ENCODE measurements at places on chromosomes 2 and 18. TPM values are rescaled to one million over a fixed set of nuclear protein-coding genes. Genes with fewer than 3 reads are reported as not detected.

GRCh38 chr2:320561-320960 lies 32.7 kb upstream of the ALKAL2 start:
- no peak for DNase-seq

CYRIA gene
- total RNA-seq, result 2.4 TPM

CDK15 gene
- total RNA-seq, result not detected

DNA sequence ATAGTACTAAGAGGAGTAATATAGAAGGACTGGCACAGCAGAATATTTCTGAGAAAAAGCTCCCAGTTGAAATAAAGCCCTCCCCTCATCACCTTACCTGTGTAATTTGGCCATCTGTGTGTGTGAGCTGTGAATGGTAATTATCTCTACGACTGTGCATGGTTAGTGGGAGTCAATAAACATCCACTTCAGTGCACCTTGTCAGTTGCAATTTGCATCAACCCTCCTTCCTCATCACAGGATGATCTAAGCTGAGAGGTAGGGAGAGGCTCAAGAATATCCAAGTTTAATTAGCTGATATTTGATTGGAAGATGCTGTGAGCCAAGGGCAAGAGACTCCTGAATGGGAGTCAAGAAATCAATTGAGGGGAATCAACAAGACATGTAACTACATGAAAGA lies 694.9 kb upstream of the KLHL29 start:
- DNase-seq, result no peak

DNA sequence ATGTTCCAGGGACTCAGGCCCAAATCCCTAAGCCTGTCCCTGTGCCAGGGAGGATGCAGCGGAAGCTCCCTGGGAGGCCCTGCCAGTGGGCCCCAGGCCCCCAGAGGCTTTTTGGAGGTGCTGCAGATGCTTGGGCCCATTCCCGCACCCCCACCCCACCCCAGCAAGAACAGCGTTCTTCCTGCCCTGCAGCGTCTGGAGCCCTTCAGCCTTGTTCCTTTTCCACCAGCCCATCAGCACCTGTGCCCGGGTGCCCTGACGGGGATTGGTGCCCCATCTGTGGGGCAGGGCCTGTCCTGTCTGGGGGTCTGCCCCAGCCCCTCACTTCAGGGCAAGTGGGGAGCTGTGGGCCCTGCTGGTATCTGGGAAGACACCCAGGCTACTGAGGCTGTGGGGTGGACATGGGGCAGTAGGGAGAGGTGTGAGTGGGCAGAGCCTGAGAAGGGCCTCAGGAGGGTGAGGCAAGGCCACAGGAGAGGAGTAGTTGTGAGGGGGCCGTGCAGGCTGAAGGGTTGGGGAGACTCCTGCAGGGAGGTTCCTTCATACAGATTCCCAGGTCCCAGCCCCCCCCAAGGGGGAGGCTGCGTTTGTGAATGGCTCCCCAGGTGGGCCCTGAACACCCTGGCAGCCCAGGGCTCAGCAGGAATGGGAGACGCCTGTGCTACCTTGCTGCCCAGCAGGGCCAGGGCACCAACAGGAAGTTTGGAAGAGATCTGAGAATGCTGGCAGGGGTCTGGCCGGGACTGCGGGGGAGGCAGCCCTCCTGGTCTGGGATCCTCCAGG lies 2.4 kb downstream of the RNPEPL1 start:
- DNase-seq, result peak; percentile 4

GRCh38 chr2:37501113-37501512 lies 156.7 kb downstream of the QPCT start:
- no peak for DNase-seq

PDCD1 gene
- 10.4 TPM for total RNA-seq

NEB gene
- total RNA-seq, result 1.6 TPM

ACTG2 gene
- not detected for total RNA-seq

CHRNG gene
- not detected for total RNA-seq

DNA sequence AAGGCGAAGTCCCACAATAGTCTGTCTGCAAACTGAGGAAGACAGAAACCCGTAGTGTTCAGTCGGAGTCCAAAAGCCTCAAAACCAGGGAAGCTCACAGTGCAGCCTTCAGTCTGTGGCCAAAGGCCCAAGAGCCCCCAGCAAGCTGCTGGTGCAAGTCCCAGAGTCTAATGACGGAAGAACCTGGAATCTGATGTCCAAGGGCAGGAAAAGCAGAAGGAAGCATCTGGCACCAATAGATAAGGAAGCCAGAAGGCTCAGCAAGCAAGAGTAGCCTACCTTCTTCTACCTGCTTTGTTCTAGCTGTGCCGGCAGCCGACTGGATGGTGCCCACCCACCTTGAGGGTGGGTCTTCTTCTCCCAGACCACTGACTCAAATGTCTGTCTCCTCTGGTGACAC lies 21.8 kb downstream of the CFAP210 start:
- no peak for DNase-seq

- no peak for DNase-seq
These were observed 656 bp downstream of the TBC1D8 start for GRCh38 chr2:101150306-101151145.

GRCh38 chr2:119760956-119761275 lies 1.2 kb downstream of the PTPN4 start:
- DNase-seq, result no peak

DNA sequence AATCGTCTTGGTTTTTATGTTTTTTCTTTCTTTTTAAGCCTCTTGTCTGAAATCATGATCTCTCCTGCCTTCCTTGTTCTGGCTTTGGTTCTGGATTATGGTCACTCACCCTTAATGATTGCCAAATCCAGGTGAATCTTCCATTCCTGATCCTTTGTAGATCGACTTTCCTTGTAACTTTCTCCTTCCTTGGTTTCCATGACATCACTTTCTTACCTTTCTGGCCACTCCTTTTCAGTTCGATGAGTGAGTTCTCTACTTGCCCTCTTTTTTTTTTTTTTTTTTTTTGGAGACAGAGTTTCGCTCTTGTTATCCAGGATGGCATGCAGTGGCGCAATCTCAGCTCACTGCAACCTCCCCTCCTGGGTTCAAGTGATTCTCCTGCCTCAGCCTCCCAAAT lies 139.1 kb upstream of the LTBP1 start:
- DNase-seq, result no peak

GRCh38 chr2:65856928-65857327 lies 424.5 kb upstream of the SPRED2 start:
- no peak for DNase-seq

SERPINB4 gene
- not detected for total RNA-seq

SPP2 gene
- total RNA-seq, result not detected

- DNase-seq, result no peak
These were observed 69.7 kb upstream of the LYPD6B start for GRCh38 chr2:148968776-148969319.

PARD3B gene
- total RNA-seq, result 1.5 TPM

SOX11 gene
- total RNA-seq, result not detected

DNA sequence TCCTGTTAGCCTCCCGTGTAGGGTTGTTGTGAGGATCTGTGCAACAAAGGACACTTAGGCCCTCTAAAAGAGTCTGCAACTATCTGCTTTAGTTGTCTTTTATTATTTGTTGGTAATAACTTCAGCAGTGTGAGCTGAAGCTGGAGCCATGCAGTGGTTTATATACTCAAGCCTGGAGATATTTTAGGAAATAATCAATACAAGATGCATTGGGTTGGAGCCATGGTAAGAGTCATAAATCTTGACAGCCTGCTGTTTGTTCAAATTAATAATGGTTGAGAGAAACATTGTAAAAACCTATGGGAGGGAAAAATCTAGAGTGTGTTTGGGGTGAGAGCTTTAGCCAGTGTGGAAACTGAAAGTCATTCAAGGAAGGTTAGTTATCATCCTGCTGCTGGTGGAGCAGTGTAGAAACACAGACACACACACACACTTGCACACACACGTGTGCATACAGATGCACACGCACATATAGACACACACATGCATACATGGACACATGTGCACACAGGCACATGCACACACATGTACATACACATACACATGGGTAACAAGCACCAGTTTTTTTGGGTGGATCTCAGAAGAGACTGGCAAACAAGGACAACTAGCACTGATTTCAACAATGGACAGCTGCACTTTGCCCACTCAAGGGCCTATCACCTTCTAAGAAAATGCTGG lies 51.0 kb downstream of the ACOXL start:
- no peak for DNase-seq

GRCh38 chr2:219695145-219695709 lies 67.8 kb downstream of the SLC4A3 start:
- no peak for DNase-seq

GRCh38 chr18:42801706-42802105 lies 313.8 kb downstream of the RIT2 start:
- no peak for DNase-seq

DNA sequence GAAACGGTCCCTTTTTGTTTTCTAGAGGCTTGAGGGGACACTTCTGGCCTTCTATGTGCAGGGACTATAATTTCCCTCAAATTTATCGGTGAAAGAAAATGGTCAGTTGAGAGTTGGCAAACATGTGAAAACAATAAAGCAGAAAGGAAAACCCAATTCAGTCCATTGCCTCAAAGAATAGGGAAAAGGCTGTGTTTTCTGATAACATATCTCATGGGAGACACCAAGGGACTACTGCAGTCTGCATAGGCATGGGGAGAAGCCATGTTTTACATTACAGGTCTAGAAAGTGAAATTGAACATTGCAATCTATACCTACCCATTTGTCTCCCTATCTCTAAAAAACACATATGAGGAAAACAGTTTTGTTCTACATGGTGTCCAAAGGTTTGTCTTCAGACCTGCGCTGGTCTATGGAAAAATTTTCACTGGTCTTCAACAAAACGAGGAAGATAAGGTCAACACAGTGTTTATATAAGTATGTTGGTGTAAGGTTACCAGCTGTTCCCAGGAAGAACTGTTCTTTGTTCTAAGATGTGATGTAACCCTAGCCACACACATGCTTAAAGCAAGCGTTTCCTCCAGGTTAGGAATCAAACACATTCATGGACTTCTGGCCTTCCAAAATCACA lies 179.7 kb downstream of the MREG start:
- DNase-seq, result no peak

GRCh38 chr2:46831051-46831868 lies 84.3 kb downstream of the MCFD2 start:
- DNase-seq, result no peak

SERPINB10 gene
- not detected for total RNA-seq

DNA sequence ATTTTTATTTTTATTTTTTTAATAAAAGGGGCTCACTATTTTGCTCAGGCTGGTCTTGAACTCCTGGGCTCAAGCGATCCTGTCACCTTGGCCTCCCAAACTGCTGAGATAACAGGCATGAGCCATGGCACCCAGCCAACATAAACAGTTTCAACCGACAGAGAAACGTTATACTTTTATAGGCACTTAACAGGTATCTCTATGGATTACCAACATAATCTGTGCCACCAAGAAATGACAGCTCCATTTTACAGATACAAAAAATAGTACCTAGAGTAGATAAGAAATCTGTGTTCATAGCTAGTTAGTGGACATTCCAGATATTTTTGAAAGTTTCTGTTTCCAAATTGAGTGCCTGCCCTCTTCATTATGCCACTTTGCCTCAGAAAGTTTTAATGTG lies 1316.7 kb downstream of the LRP1B start:
- DNase-seq, result no peak

- no peak for DNase-seq
These were observed 132.1 kb downstream of the CTIF start for GRCh38 chr18:48670751-48671560.

DNA sequence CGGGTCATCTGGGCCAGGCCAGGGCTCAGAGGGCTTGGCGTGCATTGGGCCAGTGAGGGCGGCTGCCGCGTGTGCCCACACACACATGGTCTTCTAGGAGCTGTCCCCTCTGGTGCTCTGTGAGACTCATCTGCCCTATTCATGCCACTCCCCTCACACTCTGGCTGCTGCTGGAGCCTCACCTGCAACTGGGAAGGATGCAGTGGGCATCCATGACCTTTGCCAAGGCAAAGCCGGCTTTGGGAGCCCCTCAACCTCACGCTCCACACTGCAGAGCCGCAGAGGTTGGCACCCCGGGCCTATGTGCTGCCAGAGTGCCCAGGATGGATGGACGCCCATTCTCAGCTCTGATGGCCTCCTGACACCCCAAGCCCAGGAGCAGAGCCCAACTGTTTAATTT lies 330.2 kb upstream of the SALL3 start:
- DNase-seq, result no peak

- no peak for DNase-seq
These were observed 211.8 kb upstream of the ARL4C start for GRCh38 chr2:234708717-234709116.

GRCh38 chr2:230557065-230557464 lies 141.1 kb downstream of the SP100 start:
- no peak for DNase-seq

DNA sequence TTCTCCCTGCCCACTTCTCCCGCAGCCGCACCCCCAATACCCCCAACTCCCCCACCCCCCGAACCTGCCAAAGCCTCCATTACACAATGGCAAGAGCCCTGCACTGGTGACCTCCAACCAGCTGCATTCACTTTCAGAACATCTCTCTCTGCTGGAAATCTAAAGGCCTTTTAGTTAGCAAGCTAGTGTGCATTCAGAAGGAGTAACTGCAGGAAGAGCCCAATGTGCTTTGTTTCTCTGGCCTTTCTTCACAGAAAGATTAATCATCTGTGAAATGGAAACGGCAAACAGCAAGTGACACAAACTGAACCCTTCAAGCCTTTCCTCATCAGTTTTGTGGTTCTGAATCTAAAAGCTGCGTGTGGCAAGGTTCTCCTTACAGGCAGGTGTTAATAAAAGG lies 124.2 kb downstream of the OLA1 start:
- no peak for DNase-seq
